Effector memory CD8-positive, alpha-beta T cell (primary cell): ENCODE measurements at places on chromosomes 11 and 22.

DNA sequence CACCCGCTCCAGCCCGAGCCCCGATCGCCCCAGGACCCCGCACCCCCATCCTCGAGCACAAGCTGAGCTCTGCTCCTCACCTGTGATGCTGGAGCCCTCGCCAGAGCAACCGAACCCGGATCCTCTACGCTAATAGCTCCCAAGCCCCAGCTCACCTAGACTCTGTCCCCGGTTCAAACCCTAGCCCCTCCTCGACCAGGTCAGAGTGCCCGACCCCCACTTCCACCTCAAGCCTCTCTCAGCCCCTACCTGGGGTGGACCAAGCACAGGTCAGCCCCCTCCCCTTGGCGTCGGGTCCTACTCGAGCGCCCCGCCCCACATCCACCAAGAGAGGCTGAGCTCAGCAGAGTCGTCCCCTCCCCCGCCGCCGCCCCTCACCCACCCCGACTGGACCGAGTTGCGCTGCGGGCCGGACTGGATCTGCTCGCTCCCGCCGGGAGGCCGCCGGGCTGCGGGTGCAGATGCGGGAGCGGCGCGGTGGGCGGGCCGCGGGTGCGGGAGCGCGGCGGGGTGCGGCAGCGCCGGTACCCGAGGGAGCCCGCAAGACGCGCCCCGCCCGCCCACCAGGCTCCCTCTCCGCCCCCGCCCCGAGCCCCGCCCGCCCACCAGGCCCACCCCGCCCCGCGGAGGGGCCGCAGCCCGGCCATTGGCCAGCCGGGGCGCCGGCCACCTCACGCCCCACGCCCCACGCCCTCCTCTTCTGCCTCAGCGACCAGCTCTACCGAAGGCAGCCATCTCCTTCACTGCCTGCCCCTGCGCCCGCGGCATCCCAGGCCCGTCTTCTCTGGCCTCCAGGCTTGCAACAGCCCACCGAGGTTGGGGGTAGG lies 577 bp upstream of the DKK3 start:
- DNase-seq: no peak

- DNase-seq: no peak
Measured at GRCh38 chr11:48107188-48107704, 109.4 kb upstream of the OR4B1 start.

DNA sequence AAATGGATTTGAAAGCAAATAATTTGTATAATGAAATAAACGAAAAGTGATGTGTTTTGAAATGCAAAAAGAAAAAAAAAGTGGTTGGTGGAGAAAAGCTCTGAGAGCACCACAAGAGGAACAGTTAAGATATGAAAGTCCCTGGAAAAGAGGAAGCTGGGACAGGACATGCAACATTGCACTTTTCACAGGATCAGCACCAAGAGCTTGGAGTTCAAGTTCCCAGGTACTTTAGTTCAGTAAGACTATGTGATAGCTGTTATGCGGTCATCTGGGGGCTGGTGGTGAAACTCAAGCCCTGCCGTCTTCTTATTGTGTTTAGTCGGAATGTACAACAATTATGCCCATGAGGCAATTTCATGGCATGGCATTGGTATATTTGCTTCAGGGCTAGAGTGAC lies 17.1 kb upstream of the MS4A4A start:
- no peak for DNase-seq

- DNase-seq: no peak
Measured at GRCh38 chr11:112880495-112880894, 80.7 kb upstream of the NCAM1 start.

GRCh38 chr22:19044381-19044780 lies 77.8 kb downstream of the DGCR2 start:
- DNase-seq: no peak

GRCh38 chr11:1978720-1979473 lies 18.7 kb downstream of the H19 start:
- no peak for DNase-seq

GRCh38 chr11:45026835-45027234 lies 76.2 kb upstream of the TP53I11 start:
- no peak for DNase-seq

- DNase-seq: no peak
Measured at GRCh38 chr11:132712466-132712865, 819.8 kb downstream of the OPCML start.

DNA sequence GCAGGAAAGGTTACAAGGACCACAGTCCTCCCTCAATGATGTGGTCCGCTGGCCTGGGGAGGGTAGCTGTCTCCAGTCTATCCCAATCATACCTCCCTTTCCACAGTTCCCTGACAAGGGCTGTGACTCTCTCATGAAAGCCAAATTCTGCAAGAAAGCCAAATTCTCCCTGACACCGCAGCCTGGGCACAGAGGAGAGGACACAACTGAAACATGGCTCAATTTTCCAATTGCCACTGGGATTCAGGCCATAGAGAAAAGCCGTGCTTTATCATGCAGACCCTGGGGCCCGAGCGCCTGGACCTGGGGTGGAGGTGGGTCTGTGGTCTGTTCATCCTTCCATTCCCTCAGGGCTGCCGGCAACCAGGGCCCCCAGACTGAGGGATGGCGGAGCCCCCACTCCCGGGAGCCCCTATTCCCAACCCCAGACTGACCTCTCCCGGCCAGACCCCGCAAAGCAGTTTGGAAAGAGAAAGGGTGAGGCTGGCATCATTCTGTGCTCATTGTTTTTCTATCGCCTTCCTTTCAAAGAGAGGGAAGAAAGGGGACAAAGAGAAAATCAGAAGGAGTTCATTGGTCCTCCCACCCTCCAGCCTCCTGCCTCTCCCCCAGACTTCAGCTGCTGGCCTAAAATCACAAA lies 239.5 kb downstream of the BUD13 start:
- DNase-seq: no peak

DNA sequence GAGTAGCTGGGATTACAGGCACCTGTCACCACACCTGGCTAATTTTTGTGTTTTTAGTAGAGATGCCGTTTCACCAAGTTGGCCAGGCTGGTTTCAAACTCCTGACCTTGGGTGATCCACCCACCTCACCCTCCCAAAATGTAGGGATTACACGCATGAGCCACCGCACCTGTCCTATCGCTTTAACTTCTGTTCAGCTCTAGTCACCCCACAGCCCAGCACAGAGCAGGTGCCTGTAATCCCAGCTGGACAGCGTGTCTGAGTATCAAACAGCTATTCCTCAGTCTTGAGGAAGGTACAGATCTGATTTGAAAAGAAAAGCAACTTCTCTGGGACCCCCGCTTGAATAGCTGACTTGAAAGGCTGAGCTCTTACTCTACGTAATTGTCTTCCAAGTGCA lies 149.1 kb downstream of the CTTN start:
- no peak for DNase-seq

DNA sequence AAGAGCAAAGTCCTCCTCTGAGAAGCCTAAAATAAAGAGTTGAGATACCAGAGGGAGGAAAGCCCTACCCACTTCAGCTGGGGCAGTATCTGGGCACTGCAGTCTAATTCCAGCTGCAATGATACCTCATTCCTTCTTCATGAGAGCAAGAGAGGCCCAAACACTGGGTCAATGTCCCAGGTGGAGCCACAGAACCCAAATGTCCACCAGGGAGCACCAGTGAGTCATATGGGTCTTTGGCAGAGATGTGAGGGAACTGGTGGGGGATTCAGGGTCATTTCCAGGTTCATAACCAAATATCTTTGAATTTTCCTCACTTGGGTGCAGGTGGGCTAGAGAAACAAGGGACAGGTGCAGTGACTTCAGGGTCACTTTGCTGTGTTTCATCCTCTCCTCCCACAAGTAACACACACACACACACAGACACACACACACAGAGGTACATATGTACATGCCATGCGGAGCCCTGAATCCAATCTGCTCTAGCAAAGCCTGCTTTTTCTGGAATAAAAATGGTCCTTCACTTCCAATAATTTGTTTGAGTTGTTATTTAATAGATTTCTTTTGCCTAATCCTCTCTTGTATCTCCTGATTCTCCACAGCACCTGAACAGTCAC lies 585.4 kb downstream of the SOX6 start:
- no peak for DNase-seq
